Heart left ventricle (tissue), 16 donors: ENCODE measurements at places on chromosomes 7 and 10.
A peak's percentile ranks its signal among the peaks of the same experiment; 100 is the strongest.

DNA sequence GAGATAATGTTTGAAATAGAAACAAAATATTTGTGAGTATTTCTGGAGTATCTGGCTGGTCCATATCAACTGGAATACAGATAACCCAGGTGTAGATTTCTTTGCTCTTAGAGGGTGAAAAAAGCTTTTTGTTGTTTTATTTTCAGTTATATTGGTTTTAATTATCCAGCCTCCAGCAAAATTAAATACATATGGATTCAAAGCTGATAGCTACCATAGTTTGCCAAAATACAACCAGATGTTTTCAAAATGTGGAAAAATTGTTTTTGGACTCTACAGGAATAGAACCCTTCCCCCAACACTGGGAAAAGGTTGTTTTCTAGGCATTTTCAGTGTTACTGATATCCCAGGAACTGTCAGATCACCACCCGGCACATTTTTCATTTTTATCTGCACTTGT, 30.1 kb downstream of the LRRC17 start:
- H3K27ac ChIP-seq: no peak overlapping the region
- no peaks in the 10 kb centered on the region for H3K36me3 ChIP-seq
- H3K27me3 ChIP-seq: no peaks in the 10 kb centered on the region
- H3K4me3 ChIP-seq: no peak overlapping the region
- no peak for DNase-seq
- H3K4me1 ChIP-seq: peaks cover 6% of the 10 kb centered on the region

DNA sequence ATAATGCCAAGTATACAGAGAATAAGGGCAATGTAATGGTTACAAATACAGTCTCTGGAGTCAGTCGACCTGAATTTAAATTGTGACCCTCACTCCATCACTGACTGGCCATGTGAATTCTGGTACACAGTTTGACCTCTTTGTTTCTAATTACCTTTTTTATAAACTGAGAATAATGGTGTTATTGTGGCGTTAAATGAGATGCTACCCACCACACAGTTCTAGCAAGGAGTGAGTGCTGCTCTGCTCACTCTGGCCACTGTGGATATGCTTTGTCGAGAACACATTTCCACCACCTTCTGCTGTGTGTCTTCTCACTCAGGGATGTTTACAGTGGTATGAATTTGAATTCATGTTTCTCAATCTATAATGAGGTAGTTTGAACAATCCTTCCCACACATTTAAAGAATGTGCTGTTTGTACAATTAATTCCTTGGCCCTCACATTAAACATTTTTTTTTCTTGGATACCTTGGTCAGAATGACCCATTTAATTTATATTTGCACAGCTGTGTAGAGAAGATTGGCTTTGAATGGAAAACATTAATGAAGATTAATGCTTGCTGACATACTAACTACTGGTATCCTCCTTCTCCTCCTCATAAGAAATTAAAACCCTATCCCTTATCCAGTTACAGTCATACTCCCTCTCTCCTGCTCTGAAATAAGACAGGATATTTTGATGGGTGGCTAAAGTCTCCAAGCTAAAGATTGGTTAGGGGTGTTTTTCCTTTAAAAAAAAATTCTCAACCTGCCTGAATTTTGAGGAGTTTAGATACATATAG, 42.4 kb downstream of the PLCE1 start:
- no peaks in the 10 kb centered on the region for H3K36me3 ChIP-seq
- no peak for DNase-seq
- H3K27me3 ChIP-seq: no peaks in the 10 kb centered on the region

GRCh38 chr7:74101061-74101681, 17.6 kb downstream of the LIMK1 start:
- no peaks in the 10 kb centered on the region for H3K27me3 ChIP-seq
- peaks cover 77% of the 10 kb centered on the region for H3K36me3 ChIP-seq
- DNase-seq: no peak
- peak overlapping the region; percentile 24 for H3K27ac ChIP-seq
- H3K4me1 ChIP-seq: no peaks in the 10 kb centered on the region

DNA sequence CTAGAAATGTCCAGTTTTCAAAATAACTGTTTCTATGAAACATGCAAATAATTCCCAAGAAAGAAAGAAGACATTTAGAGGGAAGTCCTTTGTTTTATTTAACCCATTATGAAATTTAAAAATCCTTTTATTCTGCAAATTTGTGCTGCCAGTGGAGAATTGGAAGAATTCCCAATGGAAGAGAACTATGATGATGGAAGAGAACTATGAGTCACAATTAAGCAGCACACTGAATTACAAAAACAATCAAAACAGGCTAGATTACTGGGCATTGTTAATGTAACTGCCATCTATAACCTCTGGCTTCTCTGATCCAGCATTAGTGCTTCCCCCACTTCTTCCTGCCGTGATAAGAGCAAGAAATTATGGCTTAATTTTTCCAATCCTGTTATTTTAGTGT, 126.2 kb upstream of the FEZF1 start:
- H3K36me3 ChIP-seq: no peaks in the 10 kb centered on the region
- no peak for DNase-seq
- no peaks in the 10 kb centered on the region for H3K4me1 ChIP-seq
- no peaks in the 10 kb centered on the region for H3K27me3 ChIP-seq
- no peak overlapping the region for H3K27ac ChIP-seq
- H3K4me3 ChIP-seq: no peak overlapping the region

GRCh38 chr10:130804778-130805634, 506.5 kb downstream of the TCERG1L start:
- no peaks in the 10 kb centered on the region for H3K4me1 ChIP-seq
- no peaks in the 10 kb centered on the region for H3K36me3 ChIP-seq
- peaks cover 5% of the 10 kb centered on the region for H3K27me3 ChIP-seq
- no peak for DNase-seq
- no peak overlapping the region for H3K4me3 ChIP-seq

DNA sequence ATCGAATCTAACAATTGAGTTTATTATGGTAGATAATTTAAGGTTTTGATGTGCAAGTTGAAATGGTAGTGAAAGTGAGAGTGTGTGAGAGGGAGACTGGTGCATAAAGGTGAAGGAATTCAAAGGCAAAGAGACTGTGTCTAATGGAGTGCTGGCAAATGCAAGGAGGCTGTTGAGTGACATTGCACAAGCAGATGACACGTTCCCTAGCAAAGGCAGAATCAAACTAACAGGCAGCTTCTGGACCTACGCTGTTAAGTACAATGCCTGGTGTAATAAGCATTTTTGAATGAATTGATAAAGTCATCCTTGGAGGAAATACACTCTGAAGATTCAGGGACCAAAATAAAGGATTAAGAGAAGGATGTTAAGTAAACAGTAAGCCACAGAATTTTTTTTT, 11.7 kb upstream of the GPR141 start:
- no peak overlapping the region for H3K4me3 ChIP-seq
- H3K36me3 ChIP-seq: no peaks in the 10 kb centered on the region
- H3K4me1 ChIP-seq: no peaks in the 10 kb centered on the region
- H3K27me3 ChIP-seq: no peaks in the 10 kb centered on the region
- no peak overlapping the region for H3K27ac ChIP-seq

DNA sequence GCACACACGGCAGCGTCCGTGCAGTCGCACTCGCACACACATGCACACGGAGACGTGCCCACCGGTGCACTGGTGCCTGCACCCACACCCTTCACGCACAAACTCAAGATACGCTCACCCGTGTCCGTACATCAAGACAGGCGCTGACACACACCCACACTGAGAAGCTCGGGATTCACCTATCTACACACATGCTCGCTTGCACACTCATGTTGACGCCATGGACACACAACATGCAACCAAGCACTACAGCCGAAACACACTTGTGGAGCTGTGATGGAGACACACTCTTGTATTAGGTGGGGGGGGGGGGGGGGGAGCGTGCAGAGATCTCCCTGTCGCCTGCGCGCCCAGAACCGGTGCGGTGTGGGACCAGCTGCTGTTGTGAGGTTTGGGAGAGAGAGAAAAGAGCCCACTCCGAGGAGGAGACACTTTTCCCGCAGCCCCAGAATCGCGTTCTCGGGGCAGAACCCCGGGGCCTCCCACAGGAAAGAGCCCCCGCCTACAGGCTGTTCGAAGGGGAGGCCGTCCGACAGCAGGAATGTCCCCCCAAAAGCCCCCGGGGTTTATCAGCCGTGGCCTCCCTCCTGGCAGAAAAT, 605 bp upstream of the NFKB2 start:
- DNase-seq: no peak
- H3K36me3 ChIP-seq: no peaks in the 10 kb centered on the region
- H3K27me3 ChIP-seq: no peaks in the 10 kb centered on the region

DNA sequence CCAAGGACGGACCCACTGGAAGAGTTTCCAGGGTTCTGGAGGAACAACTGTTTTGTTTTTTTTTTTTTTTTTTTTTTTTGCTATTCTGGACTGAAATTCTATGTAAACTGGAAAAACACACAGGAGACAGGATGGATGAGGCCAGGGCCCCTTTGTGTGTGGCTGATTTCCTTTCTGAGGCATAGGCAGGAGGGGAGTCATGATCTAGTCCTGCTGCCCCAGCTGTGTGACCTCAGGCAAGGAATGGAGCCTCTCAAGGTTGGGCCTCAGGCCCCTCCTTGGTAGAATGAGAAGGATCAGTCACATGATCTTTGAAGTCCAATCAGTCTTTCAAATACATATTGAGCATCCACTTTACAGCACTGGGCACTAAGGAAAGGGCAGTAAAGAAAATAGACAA, 87.6 kb downstream of the SH3PXD2A start:
- no peaks in the 10 kb centered on the region for H3K36me3 ChIP-seq
- no peaks in the 10 kb centered on the region for H3K27me3 ChIP-seq
- no peak for DNase-seq
- no peak overlapping the region for H3K4me3 ChIP-seq
- peaks cover 44% of the 10 kb centered on the region for H3K4me1 ChIP-seq

DNA sequence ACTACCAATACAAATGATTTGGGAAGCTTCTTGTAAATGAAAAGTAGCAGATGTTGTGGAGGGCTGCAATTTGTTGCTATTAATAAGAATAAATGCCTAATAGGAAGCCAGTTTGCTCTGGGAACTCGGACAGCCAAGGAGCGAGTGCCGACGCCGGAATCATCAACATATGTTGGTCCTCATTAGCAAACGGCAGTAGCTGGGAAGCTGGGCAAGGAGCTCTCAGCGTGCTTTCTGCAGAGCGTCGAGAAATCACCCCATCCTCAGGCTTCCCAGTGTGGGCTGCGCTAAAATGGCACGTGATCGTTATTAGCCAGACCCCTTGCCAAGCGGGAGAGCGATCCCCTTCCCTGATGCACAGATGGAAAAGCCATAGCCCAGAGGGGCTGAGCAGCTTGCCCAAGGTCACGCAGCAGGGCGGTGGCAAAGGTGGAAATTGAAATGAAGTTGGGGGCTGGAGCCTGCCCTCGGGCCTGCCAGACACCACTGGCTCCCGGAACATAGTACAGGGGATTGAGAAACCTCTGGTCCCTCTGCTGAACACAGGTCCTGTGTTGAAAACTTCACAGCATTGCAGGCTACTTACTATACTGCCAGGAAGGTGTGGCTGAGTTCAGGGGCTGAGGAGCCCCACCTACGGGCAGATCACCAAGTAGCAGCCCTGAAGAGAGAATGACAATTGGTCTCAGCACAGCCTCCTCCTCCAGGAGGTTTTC, 326.9 kb downstream of the PLXNA4 start:
- no peak overlapping the region for H3K4me3 ChIP-seq
- H3K36me3 ChIP-seq: no peaks in the 10 kb centered on the region
- peaks cover 24% of the 10 kb centered on the region for H3K4me1 ChIP-seq
- no peak overlapping the region for H3K27ac ChIP-seq
- H3K27me3 ChIP-seq: no peaks in the 10 kb centered on the region

DNA sequence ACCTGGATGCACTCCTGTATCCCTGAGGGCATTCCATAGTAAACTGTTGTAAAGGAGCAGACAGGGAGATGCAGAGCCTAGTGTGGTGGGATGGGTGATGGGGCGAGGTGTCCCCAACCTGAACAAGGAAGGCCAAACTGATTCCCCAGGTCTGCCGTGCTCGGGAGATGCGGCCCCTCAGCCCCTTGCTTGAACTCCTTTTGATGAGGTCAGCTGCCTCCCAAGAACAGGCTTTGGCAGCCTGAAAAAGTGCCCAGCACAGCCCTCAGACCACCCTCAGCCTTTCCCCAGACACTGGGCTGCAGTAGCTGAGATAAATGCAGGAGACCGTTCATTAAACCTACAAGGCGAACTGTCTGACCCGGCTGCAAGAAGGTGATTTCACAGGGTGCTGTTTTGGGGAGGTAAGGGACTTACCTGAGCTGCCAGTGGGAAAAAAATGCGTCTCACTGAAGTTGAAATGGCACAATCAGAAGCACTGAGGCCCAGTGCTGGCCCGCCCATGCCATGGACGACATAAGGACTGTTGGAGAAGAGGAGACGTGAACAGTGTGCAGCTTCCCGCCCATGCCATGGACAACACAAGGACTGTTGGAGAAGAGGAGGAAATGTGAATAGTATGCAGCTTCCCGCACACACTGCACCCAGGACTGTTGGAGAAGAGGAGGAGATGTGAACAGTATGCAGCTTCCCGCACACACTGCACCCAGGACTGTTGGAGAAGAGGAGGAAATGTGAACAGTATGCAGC, 148.4 kb upstream of the FAM20C start:
- H3K27me3 ChIP-seq: peaks cover 3% of the 10 kb centered on the region
- DNase-seq: peak; percentile 2
- no peaks in the 10 kb centered on the region for H3K36me3 ChIP-seq
- no peak overlapping the region for H3K27ac ChIP-seq
- no peak overlapping the region for H3K4me3 ChIP-seq
- no peaks in the 10 kb centered on the region for H3K4me1 ChIP-seq

GRCh38 chr10:74912682-74913081, 86.3 kb downstream of the KAT6B start:
- no peak for DNase-seq
- H3K27me3 ChIP-seq: no peaks in the 10 kb centered on the region
- no peaks in the 10 kb centered on the region for H3K36me3 ChIP-seq
- H3K4me3 ChIP-seq: no peak overlapping the region

- no peak overlapping the region for H3K27ac ChIP-seq
- H3K36me3 ChIP-seq: no peaks in the 10 kb centered on the region
- peaks cover 9% of the 10 kb centered on the region for H3K27me3 ChIP-seq
- DNase-seq: no peak
Observed at GRCh38 chr7:101702362-101702850, 73.3 kb upstream of the MYL10 start.

DNA sequence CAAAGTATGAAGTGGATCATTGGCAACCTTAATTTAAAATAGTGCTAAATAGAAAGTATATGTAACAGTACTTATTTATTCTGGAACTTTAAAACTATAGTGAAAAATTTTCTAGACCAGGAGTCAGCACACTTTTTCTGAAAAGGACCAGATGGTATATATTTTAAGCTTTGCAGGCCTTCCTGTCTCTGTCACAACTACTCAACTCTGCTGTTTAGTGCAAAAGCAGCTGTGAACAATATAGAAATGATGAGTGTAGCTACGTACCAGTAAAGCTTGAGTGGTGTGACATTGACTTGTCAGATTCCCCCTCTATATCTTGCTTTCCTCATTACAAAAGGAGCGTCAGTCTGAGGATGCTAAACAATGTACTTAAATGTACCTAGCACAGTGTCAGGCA, 88.1 kb upstream of the IGFBP3 start:
- H3K36me3 ChIP-seq: no peaks in the 10 kb centered on the region
- peaks cover 14% of the 10 kb centered on the region for H3K4me1 ChIP-seq
- H3K27ac ChIP-seq: no peak overlapping the region

GRCh38 chr10:121468726-121469125, 129.5 kb downstream of the FGFR2 start:
- no peak overlapping the region for H3K27ac ChIP-seq
- no peak for DNase-seq

- no peak overlapping the region for H3K27ac ChIP-seq
- DNase-seq: no peak
- H3K4me1 ChIP-seq: no peaks in the 10 kb centered on the region
- no peaks in the 10 kb centered on the region for H3K27me3 ChIP-seq
Observed at GRCh38 chr7:96596120-96596826, 113.4 kb downstream of the SEM1 start.
